ENCODE measurements at places on chromosomes 11 and 22.

GRCh38 chr11:119858288-119858687, 129.3 kb upstream of the NECTIN1 start:
- no peak for DNase-seq

- no peak for DNase-seq
Measured at GRCh38 chr22:28172892-28173670, 254.0 kb upstream of the PITPNB start.

GRCh38 chr11:60786811-60787567, 1.9 kb downstream of the MS4A10 start:
- DNase-seq: peak; percentile 42

- no peak for DNase-seq
Measured at GRCh38 chr11:124605719-124606118, 5.5 kb upstream of the PANX3 start.

- DNase-seq: no peak
Measured at GRCh38 chr11:46490666-46491065, 99.1 kb upstream of the CHRM4 start.

- no peak for DNase-seq
Measured at GRCh38 chr11:18707811-18708340, 9.3 kb downstream of the TMEM86A start.

DNA sequence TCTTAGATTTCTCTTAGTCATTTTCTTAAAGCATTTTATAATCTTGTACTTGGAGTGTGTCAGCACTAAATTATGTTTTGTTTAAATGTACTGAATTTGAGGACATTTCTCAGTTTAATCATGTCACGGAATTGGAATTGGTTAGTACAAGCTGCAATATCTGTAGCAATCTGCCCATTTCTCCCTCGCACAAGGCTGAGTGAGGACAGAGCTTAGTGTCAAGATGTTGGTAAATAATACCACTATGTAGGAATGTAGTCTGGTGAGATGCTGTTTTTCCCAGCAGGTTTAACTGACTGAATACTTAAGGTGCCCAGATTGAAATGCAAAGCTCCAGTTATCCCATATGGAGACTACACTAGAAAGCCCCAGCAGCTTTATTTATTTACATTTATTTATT, 30.6 kb downstream of the SREBF2 start:
- no peak for DNase-seq

- DNase-seq: no peak
Measured at GRCh38 chr22:18077087-18077638, 627 bp upstream of the PEX26 start.

All from thoracic aorta (tissue), 2 donors.